ENCODE measurements at places on chromosomes 2 and 18. TPM values are rescaled to one million over a fixed set of nuclear protein-coding genes. Genes with fewer than 3 reads are reported as not detected.

LAPTM4A gene
- 101 TPM for total RNA-seq

TRAF3IP1 gene
- total RNA-seq, result 5.7 TPM

TEX44 gene
- total RNA-seq, result not detected

REEP1 gene
- 0.51 TPM for total RNA-seq

MAL gene
- total RNA-seq, result 0.98 TPM

RNU2-63P gene
- not detected for total RNA-seq

GPR55 gene
- total RNA-seq, result not detected
